Smooth muscle cell of the brain vasculature (primary cell): ENCODE measurements at places on chromosomes 1 and 21.

GRCh38 chr1:64880449-64880848 is 85.9 kb downstream of the JAK1 start:
- no peak for DNase-seq

- no peak for DNase-seq
Measured at GRCh38 chr1:11649624-11650330, 4.5 kb downstream of the FBXO2 start.

- DNase-seq, result no peak
Measured at GRCh38 chr1:156344409-156344808, 6.1 kb downstream of the TSACC start.

- no peak for DNase-seq
Measured at GRCh38 chr1:63593886-63594605, 835 bp downstream of the PGM1 start.

DNA sequence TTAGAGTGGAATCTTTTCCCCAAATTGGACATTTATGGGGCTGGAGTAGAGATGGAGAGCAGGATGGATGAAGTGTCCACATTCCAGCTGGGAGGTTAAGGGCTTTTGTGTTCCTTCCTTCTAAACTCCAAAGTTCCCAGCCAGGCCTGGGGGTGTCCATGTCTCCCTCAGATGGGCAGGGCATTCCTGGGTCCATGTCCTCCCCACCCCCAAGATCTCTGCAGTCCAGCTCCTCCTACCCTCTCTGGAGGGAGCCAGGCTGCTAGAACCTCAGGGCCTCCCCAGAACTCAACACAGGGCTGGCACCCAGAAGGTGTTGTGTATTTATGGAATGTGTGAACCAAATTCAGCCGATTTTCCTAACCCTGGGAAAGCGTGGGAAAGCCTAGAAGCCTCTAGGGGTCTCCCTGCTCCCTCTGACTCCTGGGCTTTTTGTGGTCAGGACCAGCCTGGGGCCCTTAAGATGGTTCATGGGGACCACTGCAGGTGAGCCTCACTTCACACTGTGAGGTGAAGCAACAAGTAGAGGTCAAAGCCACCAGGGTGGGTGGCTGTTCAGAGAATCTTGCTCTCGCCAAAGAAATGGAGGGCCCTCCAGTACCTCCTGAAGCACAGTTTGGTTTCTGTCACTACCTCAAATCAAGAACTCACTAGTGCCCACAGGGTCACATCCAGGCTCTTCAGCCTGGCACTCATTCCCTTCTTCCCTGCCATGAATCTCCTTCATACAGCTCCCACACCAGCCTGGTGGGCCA is 54.8 kb downstream of the GLIS1 start:
- DNase-seq, result no peak

GRCh38 chr1:203627398-203627797 is 766 bp downstream of the ATP2B4 start:
- DNase-seq, result no peak

DNA sequence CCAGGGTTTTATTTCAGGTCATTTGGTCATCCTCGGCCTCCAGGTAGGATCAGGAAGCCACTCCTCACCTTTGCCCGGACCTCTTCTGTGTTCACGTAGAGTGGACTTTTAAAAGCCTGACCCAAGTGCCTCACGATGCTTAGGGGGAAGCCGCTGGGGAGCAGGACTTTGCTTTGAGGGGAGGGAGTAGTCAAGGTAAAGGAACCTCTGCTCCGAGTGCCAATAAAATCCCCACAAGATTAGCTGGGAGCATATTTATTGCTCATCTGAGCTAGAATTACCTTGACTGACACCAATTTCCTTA is 603 bp upstream of the DHRS3 start:
- no peak for DNase-seq
